ENCODE measurements at places on chromosomes 11 and 22.

- DNase-seq = no peak
Observed at GRCh38 chr22:19079691-19080090, 42.5 kb downstream of the DGCR2 start.

- DNase-seq = no peak
Observed at GRCh38 chr22:21686634-21687393, 21.0 kb downstream of the PPIL2 start.

- DNase-seq = no peak
Observed at GRCh38 chr22:23683545-23683944, 7.3 kb upstream of the RGL4 start.

DNA sequence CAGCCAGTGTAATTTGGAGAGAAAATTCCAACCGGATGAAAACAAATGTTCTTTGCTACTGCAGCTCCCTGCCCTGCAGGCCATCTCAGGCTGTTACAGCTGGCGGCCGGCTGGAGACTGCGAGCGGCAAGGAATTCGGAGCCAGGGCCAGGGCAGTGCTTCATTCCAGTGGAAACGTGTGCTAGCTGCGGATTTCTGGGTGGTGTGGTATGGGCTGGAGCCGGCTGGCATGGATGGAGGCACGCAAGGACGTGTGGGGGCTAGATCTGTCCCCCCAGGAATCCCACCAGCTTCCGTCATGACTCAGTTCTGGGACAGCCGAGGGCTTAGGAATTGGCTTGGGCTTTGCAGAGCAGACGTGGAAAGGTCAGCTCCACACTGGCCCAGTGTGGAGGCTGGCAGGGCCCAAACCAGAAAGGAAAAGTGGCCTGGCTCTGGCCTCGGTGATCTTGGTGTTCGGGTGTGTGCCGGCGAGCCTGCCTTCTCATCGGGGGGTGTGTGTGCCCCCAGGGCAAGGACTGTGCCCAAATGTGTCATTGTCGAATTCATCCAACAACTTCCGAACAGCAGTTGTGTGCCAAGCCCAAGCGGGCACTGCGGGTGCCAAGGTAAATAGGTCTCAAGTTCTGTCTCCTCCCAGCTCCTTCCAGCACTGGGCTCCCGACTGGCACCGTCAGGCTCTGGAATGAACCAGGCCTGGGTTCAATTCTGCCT, 48.1 kb upstream of the SHISAL1 start:
- DNase-seq = no peak

DNA sequence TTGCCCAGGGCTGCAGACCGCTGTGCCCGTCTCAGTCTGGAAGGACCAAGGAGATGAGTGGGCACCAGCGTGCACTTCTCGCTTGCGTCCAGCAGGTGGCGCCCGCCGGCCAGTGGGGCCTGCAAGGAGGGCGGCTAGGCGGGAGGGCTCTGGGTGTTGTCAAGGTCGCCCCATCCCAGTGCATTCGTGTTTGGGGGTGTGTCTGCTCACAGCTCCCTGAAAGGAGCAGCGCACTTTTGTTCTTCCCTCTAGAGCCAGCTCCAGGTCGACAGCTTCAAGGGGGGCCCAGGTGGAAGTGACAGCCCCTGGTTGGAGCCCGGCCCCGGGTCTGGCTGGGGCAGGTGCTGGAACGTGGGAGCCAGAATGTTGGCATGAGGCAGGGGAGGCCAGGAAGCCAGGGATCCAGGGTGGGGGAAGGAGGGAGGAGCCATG, 23.4 kb upstream of the MPPED1 start:
- peak; percentile 59 for DNase-seq

DNA sequence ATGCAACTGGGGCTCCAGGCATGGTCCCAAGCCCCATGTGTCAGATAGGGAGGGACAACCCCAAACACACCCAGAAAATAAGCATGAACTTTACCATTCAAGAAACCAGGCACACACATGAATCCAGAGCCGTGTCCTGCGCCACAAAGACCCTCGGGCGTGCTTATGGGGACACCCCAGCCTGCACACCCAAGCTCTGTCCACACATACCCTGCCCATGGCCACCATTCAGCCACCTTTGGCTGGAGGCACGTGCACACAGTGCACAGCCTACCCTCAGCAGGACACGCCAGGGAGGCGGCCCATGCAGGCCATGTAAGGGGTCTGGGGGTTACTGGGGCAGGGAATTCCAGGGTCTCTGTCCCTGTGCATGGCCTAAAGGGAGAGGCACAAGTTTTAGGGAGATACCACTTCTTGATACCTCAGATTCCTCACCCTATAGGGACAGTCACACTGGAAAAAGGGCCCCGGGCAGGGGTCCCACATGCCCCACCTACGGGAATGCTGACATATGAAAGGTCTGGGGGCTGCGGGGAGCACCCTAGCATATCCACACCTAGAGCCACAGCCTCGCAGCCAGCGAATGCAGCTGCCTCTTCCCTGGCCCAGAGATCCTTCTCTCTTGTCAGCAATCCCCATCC, 20.6 kb downstream of the PACSIN2 start:
- DNase-seq = no peak

DNA sequence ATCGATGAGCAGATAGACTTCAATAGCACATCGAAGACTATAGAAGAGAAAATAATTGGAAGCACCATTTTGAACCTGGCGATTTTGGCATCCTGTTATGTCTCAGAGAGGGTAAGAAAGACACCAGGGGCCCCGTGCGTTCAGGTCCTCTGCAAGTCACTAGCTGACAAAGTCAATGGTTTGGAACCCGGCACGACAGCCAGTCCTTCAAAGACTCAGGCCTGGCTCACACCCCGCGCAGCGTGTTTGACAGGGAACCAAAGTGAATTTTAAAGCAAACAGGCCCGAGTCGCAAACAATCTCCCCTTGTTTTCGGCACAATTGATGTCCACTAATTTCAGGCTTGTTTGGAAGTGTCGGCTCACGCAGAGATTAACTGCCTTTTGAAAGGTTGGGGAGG, 716.6 kb downstream of the BRD1 start:
- DNase-seq = no peak

DNA sequence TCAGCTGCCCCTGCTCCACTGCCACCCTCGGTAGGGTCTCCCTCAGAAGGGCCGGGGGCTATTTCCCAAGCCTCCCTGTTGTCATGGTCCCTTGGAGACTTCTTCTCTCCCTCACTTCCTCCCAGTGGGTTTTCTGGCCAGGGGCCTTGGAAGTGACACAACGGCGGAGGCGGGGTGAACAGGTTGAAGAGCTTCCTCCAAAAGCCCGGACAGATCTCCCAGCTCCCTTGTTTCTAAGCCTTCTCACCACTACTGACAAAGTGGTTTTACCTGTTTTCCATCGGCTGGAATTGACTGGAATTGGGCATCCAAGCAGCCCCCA, 14.5 kb downstream of the MYH9 start:
- no peak for DNase-seq

- DNase-seq = no peak
Observed at GRCh38 chr11:62401811-62402210, 17.0 kb upstream of the SCGB1A1 start.

DNA sequence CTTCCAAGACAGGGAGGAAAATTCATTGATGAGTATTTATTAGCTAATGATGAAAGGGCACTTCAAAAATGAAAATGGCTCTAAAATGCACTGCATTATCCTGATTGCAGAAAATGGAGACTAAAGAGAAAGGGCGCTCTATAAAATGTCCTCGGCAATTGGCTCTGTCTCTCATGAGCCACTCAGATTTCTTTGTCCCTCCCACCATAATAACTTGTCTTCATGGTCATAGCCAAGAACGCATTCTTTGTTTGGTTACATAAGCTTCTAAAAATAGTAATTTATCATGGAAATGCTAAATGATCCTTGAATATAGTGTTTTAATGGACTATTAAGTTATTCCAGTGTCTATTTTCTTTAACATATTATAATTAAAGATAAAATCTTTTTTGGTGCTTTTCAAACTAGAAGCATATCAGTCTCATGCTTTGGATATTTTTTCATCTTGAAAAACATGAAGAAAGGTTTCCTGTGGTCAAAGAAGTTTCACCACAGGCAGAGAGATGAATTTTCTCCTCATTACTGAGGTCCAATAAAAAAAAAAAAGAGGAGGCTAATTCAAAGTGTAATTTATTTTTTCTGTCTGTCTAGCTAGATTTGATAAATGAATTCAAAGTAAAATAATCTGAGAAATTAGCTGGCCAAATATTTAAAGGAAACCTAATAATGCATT, 238.1 kb upstream of the BLID start:
- no peak for DNase-seq

DNA sequence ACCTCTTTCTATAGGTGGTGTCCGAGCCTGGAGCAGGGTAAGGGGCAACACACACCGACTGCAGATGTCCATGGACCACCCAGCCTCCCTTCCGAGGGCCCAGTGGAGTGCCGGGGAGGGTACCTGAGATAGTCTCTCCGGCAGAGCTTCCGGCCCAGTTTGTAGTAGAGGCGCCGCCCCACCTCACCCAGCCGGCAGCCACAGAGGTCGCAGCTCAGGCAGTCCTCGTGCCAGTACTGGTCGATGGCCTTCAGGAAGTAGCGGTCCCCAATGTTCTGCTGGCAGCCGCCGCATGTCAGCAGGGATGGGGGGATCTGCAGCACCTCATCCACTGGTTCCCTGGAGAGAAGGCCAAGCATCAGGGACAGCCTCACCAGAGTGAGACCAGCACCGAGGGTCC, 27.4 kb downstream of the LMO2 start:
- DNase-seq = no peak

DNA sequence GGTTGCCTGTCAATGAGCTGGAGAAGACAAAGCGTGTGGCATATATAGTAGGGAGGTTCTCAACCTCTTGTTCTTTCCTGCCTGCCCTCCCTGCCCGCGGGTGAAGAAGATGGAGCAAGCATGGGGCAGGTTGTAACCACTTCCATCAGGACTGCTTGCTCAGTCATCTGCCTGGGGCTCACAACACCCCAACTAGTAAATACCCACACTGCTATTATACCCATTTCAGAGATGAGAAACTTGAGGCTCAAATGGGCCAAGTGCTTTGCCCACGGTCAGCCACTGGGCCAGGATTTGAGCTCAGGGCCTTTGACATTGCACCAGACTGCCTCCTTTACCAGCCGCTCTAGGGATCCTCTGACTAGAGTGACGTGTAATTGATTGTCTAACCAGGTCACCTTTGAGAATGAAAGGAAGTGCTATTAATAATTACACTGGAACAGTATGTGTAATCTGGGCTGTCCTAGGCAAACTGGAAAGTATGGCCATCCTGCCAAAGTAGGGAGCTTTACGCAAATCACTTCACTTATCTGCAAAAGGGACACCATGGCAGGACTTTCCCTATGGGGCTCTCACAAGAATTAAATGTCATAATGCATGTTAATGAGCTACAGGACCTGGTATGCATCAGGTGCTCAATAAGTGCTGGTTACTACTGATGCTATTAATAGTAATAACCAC, 2.8 kb upstream of the CDC42EP1 start:
- no peak for DNase-seq

- DNase-seq = no peak
Observed at GRCh38 chr11:134040386-134041302, 28.2 kb upstream of the JAM3 start.

- DNase-seq = no peak
Observed at GRCh38 chr22:43846966-43847365, 15.3 kb downstream of the SULT4A1 start.

GRCh38 chr11:120547811-120548681, 36.5 kb downstream of the GRIK4 start:
- DNase-seq = no peak

DNA sequence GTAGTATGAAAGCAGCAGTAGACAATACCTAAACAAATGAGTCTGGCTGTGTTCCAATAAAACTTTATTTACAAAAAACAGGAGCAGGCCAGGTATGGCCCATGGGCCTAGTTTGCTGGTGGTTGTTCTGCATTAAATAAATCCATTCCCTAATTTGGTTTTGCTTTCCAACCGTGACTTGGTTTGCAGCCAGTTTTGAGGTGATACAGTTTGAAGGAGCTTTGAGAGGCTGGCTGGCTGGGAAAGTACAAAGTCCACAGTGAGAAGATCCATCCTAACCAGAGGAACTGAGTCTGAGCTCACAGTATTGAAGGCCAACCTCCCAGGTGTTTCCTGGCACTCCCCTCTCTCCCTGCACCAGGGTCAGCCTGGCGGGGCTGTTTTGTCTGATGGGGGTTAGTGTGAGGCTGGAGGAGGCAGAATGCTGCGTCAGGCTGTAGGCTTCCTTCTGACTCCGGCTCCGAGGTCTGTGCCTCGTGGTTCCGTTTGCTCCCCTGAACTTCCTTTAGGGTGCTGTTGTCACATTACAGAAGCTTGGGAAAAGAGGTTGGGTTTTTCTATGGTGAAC, 129.5 kb downstream of the MICAL2 start:
- no peak for DNase-seq

- no peak for DNase-seq
Observed at GRCh38 chr11:115663790-115664189, 159.6 kb upstream of the CADM1 start.

GRCh38 chr11:46857666-46858065, 11.6 kb upstream of the CKAP5 start:
- no peak for DNase-seq
